ENCODE measurements at places on chromosomes 7 and 10. TPM values are rescaled to one million over a fixed set of nuclear protein-coding genes. Genes with fewer than 3 reads are reported as not detected.

The MYOF gene
- polyA plus RNA-seq = 32.5 TPM

The CPA5 gene
- 0.22 TPM for polyA plus RNA-seq

The DTX2 gene
- 7.8 TPM for polyA plus RNA-seq

The GIMAP1 gene
- 2.3 TPM for polyA plus RNA-seq

The UPK3B gene
- 0.70 TPM for polyA plus RNA-seq

The DPP6 gene
- 49.0 TPM for polyA plus RNA-seq

The VSTM4 gene
- polyA plus RNA-seq = 12.2 TPM

The IL6 gene
- not detected for polyA plus RNA-seq

The TSPAN15 gene
- polyA plus RNA-seq = 49.7 TPM

The FAM25C gene
- not detected for polyA plus RNA-seq

The VPS26A gene
- 75.8 TPM for polyA plus RNA-seq

The HYAL4 gene
- polyA plus RNA-seq = 0.15 TPM

The SCD gene
- 45.8 TPM for polyA plus RNA-seq

The CRHR2 gene
- polyA plus RNA-seq = not detected

The GBX1 gene
- polyA plus RNA-seq = 0.34 TPM

The TMEM270 gene
- not detected for polyA plus RNA-seq

The SPDYE9 gene
- polyA plus RNA-seq = 1.3 TPM

The CPED1 gene
- 30.1 TPM for polyA plus RNA-seq

The SFTPA1 gene
- not detected for polyA plus RNA-seq

The C10orf62 gene
- 3.5 TPM for polyA plus RNA-seq

The GJD4 gene
- polyA plus RNA-seq = not detected

The FEZF1 gene
- polyA plus RNA-seq = not detected

The GPNMB gene
- polyA plus RNA-seq = 12.0 TPM

The TRIM73 gene
- polyA plus RNA-seq = 6.7 TPM

The ANKRD26 gene
- 19.5 TPM for polyA plus RNA-seq

The CPN1 gene
- 3.8 TPM for polyA plus RNA-seq

The LIPF gene
- not detected for polyA plus RNA-seq

The CHN2 gene
- polyA plus RNA-seq = 17.7 TPM

The KIF20B gene
- polyA plus RNA-seq = 15.6 TPM

The CALML5 gene
- polyA plus RNA-seq = not detected

The CXCL12 gene
- polyA plus RNA-seq = 373 TPM

The MKRN1 gene
- polyA plus RNA-seq = 121 TPM

The ZC3HAV1L gene
- 29.2 TPM for polyA plus RNA-seq

The SPDYE1 gene
- polyA plus RNA-seq = 0.40 TPM

The OPALIN gene
- not detected for polyA plus RNA-seq

The WEE2 gene
- polyA plus RNA-seq = 0.30 TPM

The OGDH gene
- polyA plus RNA-seq = 87.9 TPM

The PON3 gene
- polyA plus RNA-seq = 2.2 TPM

The GET4 gene
- 62.0 TPM for polyA plus RNA-seq

The GPR37 gene
- 0.70 TPM for polyA plus RNA-seq

The TFR2 gene
- polyA plus RNA-seq = 0.80 TPM

The PILRA gene
- 4.5 TPM for polyA plus RNA-seq

Measured in renal pelvis (tissue), 12 donors.